ENCODE measurements at places on chromosomes 16 and 17.

DNA sequence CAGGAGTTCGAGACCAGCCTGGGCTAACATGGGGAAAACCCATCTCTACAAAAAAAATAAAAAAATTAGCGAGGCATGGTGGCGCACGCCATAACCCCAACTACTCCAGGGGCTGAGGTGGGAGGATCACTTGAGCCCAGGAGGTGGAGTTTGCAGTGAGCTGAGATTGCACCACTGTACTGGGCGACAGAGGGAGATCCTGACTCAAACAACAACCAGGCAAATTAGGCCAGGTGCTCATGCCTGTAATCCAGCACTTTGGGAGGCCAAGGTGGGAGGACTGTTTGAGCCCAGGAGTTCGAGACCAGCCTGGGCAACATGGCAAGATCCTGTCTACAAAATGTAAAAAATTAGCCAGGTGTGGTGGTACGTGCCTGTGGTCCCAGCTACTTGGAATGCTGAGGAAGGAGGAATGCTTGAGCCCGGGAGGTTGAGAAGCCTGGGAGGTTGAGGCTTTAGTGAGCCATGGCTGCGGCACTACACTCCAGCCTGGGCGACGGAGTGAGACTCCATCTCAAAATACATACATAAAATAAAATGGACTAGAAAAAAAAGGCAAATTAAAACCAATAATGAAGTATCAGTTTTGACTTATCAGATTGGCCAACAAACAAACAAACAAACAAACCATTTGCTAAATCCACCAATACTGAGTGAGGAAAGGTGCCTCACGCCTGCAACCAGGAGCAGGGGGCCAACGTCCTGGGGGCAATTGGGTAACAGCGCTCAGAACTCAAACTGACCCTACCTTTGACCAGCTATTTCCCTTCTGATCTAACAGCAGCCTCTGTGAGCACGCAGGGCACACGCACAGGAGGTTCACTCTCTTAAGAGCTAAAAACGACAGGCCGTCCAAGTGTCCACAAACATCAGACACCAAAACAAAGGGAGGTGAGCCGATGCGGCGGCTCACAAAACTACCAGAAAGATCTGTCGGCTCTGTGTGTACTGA is 19.4 kb upstream of the FASN start:
- DNase-seq = no peak

DNA sequence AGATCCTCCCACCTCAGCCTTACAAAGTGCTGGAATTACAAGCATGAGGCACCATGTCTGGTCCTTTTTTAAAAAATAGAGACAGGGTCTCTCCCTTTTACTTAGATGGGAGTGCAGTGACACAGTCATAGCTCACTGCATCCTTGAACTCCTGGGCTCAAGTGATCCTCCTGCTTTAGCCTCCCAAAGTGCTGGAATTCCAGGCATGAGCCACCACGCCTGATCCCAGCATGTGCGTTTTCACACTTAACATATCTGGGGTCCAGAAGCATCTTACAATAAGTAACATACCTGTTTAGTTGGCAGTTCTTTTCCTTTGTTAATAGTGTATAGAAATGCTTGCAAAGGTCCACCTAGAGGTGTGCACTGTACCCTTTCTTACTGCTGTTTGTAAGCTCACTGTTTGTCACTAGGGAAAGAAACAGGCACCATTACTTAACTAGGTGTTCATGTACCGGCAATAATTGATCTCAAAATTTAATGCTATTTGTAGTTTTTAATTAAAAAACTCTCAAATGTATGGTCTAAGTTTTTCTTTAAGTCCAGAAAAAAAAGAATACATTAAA is 221.7 kb downstream of the RPTOR start:
- DNase-seq = no peak

DNA sequence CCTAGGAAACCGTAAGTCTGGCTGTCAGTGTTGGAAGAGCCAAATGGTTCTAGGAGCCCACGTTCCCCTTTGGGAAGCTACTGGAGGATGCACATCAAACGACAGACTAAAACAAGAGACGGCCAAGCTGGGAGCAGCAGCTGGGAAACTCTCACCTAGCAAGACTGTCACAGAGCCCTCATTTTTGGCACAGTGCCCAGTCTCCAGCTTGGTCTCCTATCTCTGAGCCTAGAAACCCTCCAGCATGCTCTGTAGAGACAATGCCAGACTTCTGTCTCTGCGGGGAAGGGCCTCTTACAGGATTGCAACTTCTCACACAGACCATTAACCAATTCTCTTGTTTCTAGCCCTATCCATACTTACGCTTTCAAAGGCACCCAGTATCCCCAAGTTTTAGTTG is 23.5 kb downstream of the GTF3C1 start:
- no peak for DNase-seq

- DNase-seq = no peak
These were observed 70.3 kb upstream of the MMP2 start for GRCh38 chr16:55408661-55409060.

DNA sequence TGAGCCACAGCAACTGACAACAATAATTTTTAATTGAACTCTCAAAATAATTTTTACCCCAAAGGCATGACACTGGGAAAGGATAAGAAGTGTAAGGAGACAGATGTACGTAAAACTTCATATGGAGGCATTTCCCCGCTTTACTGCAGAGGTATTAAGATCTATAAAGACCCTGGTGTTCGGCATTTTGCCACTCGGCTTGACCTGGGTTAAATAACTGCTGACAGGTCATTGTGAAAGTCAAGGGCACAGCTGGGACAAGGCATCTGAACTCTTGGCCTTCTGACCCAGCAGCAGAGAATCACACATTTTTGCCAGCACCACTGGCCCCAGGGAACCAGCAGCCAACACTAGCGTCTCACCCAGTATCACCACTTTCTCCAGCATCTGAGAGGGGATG is 372.1 kb downstream of the SOX9 start:
- DNase-seq = no peak

GRCh38 chr16:60810250-60810649 is 1226.0 kb downstream of the CDH8 start:
- no peak for DNase-seq

GRCh38 chr16:86142801-86143236 is 243.9 kb downstream of the IRF8 start:
- DNase-seq = no peak

GRCh38 chr16:50389900-50390299 is 21.1 kb upstream of the BRD7 start:
- no peak for DNase-seq

DNA sequence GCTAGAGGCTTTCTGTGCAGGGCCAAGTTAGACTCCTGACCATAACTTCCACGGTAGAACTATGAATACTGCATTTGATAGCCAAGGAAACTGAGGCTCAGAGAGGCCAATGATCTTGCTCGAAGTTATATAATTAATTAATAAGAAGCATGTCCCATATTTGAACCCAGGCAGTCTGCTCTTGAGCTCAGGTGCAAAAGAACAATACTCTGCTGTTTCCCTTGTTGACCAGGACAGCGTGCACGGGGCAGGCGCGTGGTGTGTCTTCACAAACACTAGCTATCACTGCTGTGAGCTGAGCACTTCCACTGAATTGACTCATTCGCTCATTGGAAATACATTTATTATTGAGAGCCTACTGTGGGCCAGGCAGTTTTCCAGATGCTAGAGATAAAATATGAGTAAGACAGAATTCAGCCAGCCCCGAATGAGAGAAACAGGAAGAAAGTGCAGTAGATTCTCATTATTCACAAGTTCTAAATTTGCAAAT is 1.6 kb downstream of the CHD9 start:
- no peak for DNase-seq

- DNase-seq = no peak
These were observed 11.2 kb upstream of the HNF1B start for GRCh38 chr17:37756051-37756450.

DNA sequence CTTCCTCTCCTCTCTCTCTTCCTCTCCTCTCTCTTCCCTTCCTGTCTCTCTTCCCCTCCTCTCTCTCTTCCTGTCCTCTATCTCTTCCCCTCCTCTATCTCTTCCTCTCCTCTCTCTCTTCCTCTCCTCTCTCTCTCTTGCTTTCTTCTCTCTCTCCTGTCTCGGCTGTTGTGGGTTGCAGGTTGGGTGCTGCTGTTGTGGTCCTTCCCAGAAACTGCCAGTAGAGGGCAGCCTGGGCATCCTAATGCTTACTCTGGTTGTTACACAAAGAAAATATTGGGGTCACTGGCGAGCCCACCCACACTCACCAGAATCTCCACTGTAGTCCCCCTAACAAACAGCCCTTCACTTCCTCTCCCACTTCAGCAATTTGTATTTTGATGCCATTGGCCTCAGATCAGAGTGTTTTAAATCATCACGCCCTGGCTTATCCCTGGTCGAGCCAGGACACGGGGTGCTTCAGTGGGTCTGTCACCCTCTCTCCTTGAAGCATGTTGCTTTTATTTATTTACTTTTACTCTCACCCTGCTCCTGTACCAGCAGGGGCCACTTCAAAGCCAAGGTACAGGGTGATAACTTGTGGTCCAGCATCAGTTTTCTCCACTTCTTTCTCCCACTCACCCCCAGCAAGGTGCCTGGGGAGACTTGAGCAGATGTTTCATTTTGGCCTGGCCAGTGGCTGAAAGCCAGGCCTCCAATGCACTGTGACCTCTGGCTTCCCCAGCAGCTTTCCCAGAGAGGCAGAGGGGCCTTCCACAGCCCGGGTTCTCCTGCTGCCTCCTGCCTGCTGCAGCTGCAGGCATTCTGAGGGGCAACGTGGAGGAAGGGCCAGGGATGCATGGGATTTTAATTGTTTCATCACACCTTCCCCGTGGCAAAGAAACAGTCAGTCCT is 4.7 kb upstream of the MMP15 start:
- DNase-seq = no peak

Data from NCI-H2081 treated with DMSO at 0.1 percent for 48 hours (cell line).